Stimulated activated naive CD4-positive, alpha-beta T cell (primary cell): ENCODE measurements at places on chromosomes 7 and 10.

GRCh38 chr7:55109404-55110167 lies 90.8 kb downstream of the EGFR start:
- no peak for DNase-seq

DNA sequence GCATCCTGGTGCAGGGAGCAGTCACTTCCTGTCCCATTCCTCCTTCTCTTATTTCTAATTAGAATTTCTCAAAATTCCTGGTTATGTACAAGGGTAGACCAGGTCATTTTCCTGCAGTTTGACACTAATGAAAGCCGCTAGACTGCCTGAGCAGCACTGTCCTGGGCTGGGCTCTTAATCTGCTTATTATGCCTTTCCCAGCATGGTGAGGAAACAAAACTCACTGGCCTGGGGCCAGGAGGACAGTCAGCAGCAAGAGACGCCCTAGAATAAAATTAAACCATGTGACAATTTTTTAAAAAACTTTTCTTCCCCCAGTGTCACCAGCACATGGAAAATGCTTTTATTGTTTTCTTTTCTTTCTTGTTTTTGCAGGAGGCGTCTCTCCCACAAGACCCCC lies 647.5 kb downstream of the TYW1 start:
- DNase-seq, result no peak

GRCh38 chr10:31359979-31360378 lies 41.0 kb downstream of the ZEB1 start:
- no peak for DNase-seq

DNA sequence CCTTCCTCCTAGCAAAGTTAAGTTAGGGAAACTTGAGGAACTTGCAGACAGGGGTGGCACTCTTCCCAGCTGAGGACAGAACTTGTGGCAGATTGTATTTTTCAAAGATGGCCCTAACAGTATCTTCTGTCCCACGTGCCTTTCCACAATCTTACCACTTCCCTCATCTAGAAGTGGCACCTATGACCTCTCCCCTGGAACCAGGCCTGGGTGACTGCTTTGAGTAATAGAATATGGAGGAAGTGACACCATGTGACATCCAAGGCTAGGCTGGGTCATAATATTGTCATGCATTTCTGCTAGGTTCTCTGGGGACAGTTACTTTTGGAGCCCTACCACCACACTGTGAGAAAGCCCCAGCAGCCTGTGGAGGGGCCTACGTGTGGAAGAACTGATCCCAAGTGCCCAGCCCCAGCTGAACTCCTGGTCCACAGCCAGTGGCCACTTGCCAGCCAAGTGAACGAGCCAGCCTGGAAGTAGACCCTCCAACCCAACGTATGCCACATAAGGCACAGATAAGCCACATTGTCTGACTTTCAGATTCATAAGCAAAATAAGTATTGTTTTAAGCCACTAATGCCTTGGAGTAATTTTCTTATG lies 193.7 kb downstream of the PTPN20 start:
- DNase-seq, result no peak

DNA sequence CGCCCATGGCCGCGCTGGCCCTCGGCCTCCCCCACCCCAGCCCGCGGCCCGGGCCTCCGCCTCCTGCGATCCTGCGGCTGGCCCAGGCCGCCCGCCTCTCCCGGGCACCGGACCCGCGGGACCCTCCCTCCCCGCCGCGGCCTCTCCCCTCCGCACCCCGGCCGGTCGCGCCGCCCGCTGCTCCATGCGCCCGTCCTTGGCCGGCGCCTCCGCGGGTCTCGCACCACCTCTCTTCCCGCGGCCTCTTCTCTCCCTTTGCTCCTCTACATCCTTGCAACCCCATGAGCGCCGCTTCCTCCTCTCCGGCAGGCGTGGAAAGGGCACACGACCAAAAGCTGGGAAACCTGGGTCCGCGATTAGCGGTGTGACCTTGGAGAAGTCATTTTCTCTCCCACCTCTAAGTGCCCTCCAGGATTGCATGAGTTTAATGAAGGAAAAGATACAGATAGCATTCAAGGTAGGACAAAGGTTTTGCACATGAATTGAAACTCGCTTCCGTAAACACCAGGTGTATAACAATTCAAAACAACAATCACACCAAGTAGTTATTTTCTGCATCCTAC lies 448 bp upstream of the SRPK2 start:
- no peak for DNase-seq

DNA sequence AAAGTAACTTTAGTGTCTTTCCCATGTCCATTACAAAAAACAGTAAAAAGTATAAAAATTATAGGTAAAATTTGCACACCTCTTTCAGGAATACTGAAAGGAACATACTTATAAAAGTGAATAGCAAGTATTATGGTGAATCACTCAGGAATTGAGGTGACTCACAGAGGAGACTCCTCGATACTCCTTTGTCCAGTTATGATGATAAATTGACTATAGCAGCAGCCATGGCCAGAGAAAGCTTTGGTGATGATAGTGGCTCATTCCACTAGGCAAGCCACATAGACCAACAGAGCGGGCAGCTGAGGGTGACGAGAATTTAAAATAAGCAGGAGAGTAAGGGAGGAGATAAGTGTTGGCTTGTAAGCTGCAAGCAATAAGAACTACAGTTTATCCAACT lies 1231.1 kb upstream of the CELF2 start:
- no peak for DNase-seq

GRCh38 chr10:101052285-101052684 lies 9.5 kb upstream of the KAZALD1 start:
- DNase-seq, result no peak

- DNase-seq, result no peak
Measured at GRCh38 chr7:20778063-20778721, 8.5 kb downstream of the SP8 start.

- DNase-seq, result no peak
Measured at GRCh38 chr7:138538997-138539644, 79.1 kb downstream of the TRIM24 start.
